ENCODE measurements at places on chromosomes 5 and 9.

DNA sequence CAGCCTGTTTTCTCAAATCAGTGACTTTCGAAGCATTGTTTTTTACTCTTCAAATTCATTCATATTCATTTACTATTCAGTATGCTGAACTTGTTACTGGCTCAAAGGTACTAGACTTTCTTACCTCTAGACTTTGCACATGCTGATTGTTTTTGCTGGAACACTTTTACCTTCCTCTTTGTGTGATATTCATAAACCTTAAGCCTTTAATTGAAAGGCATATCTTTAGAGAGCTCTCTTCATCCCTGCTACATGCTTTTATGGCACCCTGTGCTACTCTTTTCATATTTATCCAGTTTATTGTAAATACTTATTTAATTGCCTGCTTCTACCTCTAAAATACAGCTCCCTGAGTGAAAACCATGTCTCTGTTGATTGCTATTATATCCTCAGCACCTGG lies 48.7 kb upstream of the LRRC19 start:
- DNase-seq, result no peak

DNA sequence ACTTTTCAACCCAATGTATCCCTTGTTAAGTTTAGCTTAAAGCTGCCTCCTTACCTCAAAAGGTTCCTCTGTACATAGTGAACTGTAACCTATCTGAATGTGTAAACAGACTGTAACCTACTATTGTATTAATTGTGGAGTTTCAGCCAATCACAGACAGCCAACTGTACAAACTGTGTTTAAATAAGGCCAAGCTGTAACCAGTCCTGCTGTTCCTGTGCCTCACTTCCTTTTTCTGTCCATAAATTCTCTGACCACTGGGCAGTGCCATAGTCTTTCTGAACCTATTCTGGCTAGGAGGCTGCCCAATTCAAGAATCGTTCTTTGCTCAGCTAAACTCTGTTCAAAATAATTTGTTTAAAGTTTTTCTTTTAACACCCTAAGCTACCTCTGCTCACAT lies 74.7 kb upstream of the DAPK1 start:
- no peak for DNase-seq

DNA sequence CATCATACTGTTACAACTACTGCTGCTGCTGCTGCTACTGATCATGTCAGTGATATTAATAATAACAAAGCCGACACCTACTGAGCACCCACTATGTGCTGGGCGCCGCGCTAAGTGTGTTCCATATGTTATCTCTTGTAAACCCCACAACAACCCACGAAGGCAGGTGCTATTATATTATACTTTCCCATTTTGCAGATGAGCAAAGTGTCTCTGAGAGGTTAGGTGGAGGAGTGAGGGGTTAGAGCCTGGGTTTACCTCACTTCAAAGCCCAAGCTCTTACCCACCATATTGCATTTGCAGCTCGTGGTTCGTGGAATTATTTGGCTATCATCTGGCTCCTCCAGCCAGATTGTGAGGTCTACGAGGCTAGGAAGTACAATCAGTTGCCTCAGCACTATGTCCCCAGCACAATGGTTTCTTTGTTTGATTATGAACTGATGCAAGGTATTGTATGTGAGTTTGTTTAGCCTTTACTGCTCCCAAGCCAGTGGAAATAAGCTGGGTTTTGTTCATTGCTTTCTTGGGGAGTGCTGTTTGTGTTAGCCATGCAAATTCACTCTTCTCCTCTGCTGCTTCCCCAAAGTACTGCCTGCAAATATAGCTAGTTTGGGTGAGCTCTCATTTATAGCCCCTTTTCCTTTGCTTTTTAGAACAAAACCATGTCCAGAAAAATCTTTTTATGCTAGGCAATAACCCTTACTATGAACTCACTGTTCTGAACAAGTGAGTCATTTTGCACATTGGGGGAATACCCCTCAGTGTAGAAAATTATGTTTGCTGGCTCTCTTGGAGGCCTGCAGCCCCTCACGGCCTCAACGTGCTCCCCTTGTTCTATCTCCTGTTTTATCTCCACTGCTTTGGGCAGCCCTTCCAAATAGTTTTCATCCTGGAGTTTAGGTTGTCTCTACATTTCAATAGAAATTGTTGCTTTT lies 47.9 kb downstream of the ALG2 start:
- DNase-seq, result no peak

- DNase-seq, result no peak
These were observed 502.5 kb upstream of the IZUMO3 start for GRCh38 chr9:25048098-25048724.

DNA sequence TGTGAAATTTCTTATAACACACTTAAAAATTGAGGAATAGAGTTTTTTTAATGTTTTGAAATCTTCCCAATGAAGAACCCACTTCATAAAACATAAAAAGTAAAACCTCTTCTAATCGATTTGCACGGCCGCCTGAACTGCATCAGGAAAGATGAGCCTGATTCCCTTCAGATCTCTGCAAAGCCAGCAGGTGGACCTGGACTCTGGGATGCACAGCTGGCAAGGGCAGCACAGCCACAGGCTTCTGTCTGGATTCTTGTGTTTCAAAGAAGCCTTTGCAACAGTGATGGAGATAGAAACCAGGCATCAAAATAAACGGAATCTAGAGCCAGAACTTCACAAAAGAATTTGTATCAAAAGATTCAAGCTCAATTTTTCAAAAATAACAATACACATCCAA lies 36.0 kb upstream of the SPATA31C2 start:
- no peak for DNase-seq

DNA sequence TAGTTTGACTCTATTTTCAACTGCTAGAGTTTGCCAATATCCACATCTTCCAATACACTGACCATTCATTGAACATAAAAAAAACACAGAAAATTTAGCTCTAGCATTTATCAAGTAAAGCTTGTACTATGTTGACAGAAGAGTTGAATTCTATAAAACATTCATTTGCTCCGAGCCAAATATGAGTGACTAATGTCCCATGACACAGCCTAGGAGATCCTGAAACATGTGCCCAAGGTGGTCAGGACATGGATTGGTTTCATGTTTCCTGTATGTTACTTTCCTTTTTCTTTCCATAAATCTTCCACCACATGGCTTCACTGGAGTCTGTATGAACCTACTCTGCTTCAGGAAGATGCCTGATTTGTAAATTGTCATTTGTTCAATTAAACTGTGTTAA lies 122.4 kb upstream of the PRDM9 start:
- DNase-seq, result no peak

DNA sequence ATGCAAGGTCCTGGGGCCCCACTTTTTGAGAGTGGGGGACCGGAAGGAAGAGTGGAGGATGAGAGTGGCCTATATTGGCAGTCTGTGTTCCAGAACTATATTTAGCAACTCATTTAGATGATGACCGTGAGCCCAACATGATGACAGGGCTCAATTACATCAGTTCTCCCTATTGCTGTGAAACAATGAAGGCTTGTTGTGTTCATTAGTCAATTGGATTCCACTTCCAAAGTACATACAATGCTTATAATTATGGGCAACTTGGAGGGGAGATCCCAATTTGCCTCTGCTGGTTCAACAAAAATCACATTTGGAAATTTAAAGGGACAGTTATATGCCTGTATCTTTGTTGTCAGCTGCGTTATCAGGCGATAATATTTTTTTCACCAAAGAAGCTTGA lies 91.1 kb downstream of the TARS1 start:
- DNase-seq, result no peak

- DNase-seq, result no peak
These were observed 83.7 kb upstream of the SARDH start for GRCh38 chr9:133821601-133822429.

GRCh38 chr9:84499969-84500582 lies 159.5 kb upstream of the SLC28A3 start:
- no peak for DNase-seq
